ELR (cell line): ENCODE measurements at places on chromosomes 7 and 10.

- DNase-seq, result no peak
Observed at GRCh38 chr7:90212149-90212495, 582 bp downstream of the STEAP2 start.

DNA sequence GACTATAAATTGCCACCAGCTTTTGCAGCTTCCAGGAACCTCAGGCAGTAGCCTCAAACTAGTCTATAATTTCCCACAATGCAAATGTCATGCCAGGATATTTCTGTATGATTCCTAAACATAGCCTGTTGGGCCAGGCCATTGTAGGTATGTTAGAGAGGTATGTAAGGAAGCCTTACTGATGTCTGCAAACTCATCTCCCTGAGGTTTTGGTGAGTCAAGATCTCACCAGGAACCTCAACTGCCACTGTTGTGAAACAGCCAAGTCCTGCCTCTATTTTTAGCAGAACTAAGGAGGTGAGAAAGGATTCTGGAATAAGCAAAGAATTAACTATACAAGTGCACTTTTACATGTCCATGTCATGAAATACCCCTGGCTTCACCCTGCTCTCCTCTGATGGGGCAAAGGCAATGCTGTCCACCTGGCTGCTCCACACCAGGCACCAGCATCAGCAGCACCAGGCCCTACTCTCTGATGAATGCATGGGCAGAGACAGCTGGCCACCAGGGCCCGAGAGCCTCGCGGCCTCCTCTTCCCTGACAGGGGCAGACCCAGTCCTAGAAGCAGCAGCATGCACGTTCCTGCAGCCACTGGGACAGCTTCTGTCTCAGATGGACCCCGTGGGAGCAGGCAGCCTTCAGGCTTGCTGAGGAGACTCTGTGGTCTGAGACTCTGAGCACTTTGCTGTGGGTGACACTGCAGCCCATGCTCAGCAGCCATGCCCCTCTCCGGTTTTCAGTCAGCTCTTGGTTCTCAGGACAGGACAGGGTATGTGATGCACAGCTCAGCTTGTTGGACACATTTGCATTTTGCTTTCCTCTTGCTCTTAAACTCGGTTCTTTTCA is 147.3 kb downstream of the ZMYND11 start:
- DNase-seq, result peak; percentile 41

DNA sequence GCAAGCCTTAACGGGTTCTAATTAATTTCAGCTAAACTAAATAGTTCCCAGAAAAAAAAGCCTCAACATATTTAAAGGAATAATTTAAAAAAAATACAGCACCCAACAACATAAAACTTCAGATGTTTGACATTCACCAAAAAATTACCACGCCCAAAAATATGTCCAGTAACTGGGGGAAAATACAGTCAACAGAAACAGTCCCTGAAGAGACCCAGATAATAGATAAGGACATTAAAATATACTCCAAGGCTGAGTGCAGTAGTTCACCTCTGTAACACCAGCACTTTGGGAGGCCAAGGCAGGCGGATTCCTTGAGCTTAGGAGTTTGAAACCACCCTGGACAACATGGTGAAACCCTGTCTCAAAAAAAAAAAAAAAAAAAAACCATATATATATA is 78.0 kb downstream of the BTAF1 start:
- DNase-seq, result no peak

DNA sequence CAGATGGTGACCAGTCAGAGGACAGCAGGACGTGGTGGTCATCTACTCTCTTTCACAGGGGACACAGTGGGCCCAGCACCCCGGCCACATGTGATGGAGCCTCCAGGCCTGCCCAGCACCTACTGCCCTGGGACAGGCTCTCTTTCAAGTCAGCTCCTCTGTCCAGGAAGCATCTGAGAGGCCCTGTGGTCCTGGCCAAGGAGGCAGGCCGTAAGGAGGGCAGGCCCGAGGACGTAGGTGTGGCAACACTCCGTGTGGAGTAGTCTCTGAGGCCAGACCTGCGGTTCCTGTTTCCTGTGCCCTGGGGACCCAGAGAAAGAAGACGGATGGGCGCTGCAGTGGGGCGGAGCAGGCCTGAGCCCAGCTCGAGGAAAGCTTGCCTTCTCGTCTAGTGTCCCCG is 179.2 kb downstream of the EBF3 start:
- DNase-seq, result no peak

DNA sequence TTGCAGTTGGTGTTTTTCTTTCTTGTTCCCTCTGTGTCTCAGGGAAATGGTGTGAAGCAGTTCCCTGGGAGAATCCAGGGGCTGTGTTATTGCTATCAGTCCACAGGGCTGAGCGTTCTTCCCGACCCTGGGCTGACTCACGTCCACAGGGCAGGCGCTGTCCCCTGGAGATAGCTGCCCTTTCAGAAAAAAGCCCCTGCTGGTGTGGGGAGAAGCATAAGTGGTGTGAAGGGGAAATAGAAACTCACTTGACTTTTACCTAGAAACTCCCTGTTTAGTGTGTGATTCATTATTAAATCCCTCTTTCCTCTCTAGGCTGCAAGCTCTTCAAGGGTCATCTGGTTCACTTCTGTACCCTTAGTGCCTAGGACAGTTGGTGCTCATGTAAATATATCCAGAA is 63.3 kb upstream of the SMNDC1 start:
- DNase-seq, result peak; percentile 59

DNA sequence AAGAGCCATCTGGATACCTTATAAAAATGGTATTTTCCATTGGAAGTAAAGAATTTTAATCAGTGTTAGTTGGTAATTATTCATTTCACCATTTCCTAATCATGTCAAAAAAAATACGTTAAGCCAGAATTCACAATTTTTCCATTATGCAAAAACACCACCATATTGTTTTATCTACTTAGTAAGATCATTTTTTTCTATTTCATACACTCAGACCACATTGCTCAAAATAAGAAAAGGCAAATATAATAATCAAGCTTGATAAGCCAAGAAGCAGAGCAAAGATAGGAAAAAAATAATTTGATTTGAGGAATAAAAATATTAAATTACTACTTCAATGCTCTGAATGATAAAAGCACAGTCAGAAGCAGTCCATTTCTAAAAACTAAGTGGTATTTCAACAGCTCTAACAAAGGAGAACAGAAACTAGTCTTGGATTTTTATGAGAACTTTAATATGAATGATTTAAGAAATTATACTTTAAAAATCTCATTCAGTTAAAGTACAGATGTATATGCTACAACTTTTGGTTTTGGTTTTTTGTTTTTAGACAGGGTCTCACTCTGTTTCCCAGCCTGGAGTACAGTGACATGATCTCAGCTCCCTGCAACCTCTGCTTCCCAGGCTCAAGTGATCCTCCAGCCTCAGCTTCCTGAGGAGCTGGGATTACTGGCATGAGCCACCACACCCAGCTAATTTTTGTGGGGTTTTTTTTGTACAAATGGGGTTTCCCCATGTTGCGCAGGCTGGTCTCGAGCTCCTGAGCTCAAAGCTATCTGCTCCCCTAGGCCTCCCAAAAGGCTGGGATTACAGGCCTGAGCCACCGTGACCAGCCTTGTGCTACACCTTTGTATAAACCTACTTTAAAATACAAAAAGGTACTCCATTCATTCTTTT is 46.6 kb downstream of the LRRN3 start:
- peak; percentile 54 for DNase-seq

DNA sequence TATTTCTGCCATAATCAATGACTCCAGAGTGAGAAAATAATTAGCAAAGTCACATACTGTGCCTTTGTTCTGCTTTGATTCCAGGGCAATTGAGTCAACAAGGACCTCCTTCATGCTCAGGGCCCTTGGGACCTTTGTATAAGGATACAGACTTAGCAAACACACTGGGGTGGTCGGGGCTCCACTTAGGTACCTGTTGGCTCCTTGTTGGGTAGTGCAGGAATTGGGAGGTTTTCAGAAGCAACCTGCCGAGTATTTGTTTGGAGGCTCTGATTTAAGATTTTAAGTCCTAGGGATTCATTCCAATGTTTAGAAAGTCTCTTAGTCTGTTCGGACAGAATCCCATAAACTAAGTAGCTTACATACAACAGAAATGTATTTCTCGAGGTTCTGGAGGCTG is 3.0 kb downstream of the ADCK2 start:
- no peak for DNase-seq

DNA sequence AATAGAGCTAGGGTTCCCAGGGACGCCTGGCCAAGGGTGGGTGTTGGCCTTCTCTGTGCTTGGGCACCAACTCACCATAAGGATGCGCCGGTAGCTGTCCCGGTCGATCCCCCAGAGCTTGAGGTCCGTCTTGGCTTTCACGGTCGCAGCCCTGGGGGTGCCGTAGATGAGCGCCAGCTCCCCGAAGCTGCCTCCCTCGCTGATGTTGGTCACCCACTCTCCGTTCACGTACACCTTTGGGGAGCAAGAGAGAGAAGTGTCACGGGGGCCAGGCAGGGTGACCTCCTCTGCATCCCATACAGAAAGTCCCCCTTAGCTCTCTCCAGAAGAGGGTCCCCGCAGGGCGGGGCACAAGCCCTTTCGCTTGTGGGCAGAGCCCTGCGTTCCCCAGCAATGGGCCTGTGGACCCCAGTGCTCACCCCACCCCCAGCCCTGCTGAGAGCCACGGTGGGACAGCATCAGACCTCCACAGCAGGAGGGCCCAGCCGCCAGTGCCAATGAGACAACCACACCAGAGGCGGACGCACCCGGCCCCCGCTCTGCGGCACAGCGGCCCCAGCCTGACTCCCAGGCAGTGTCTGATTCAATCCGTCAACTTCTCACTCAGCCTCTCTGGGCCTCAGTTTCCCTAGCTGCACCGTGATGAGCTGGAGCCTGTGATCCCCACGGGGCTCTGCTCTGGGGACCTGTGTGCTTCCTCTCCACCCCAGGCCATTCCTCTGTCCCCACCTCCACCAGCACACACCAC is 76.6 kb upstream of the PDGFA start:
- no peak for DNase-seq

GRCh38 chr7:74012842-74013249 is 15.1 kb upstream of the ELN start:
- peak; percentile 54 for DNase-seq

GRCh38 chr7:111836592-111836991 is 274.3 kb upstream of the IMMP2L start:
- no peak for DNase-seq

DNA sequence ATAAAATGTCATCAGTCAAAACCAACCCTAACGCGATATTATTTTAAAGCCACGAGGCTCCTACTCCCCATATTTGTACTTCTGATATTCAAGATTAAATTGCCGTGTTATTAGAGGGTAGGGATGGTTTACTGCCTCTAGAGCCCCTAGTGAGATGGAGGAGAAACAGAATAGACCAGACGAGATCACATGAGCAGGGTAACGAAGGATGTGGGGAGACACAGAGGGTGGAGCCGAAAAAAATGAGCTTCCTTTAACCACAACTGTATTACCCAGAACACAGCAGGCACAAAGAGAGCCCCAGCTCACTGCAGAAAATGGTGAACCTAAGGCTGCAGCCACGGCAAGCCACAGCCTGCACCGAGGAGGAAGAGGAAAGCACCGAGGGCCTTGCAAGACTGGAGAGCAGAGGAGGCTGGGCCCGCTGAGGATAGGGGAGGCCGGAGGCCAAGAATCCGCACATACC is 14.3 kb downstream of the ZC3HAV1 start:
- DNase-seq, result no peak

DNA sequence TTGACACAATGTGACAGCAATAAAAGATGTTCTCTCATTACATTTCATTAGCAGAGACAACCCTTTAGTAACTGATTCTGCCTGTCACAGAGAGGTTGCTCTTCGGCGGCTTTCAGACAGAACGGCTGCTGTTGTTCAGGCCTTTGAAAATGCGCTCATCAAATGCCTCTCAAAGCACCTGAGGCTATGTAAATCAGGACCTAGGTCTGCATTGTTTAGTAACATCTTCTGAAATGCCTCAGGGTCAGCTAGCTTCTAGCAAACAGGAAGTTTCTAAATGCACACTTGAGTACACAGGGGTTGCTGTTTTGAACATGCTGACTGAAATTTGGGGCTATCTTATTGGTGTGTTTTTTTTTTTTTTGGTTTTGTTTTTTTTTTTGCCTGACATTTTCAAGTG is 143.3 kb upstream of the DKK1 start:
- DNase-seq, result no peak

GRCh38 chr10:26621889-26622711 is 75.4 kb upstream of the PDSS1 start:
- peak; percentile 19 for DNase-seq

DNA sequence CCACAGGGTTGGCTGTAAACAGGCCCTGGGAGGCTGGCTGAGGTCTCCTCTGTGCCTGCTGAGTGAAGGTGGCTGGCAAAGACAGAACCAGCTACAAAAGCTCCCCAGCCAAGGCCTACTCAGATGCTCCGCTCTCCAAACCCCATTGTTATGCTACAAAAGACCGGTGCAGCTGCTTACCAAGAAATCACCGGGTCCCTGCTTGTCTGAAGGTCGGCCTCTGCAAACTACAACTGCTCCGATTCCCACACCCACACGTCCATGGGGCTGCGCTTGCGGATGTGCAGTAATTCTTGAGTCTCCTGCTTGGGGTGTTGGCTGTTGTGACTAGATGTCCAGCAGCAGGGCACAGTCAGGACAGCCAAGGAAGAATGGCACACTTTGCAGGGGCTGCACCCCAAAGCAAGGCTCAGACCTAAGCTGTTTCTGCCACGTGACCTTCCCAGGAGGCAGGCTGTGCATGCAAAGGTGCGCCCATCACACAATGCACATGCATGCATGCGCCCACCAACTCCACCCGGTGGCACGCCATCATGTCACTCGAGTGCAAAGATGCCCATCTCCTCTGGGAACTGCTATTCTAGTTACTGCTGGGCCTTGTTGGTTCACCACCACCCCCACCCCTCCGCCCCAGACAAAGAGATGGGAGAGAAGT is 97.8 kb downstream of the OAT start:
- DNase-seq, result no peak

DNA sequence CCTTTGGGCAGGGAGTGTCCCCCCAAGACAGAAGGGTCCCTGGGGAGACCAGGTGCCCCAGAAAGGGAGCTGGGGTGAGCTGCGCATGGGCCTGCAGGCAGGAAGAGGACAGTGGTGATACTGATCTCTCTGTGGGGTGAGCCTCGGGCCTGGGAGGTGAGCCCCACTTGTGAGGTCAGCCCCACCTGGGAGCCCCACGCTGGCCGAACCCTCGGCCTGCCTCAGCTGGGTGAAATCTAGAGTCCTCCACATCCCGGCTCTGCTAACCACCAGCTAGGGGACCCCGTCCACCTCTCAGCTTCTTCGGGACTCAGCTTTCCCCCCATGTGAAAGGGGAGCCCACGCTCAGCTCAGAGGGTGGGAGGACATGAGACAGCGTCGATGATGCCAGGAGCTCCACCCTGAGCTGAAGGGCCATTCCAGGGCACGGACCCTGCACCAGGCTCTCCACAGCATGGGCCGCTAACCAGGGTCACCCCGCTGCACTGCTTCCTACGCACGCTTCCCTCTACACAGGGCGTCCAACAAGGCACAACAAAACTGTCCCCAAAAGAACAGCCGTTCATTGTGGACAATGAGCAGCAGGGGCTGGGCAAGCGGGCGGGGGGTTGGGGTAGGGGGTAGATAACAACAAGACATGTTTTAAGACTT is 48.7 kb downstream of the CAMK2B start:
- no peak for DNase-seq

DNA sequence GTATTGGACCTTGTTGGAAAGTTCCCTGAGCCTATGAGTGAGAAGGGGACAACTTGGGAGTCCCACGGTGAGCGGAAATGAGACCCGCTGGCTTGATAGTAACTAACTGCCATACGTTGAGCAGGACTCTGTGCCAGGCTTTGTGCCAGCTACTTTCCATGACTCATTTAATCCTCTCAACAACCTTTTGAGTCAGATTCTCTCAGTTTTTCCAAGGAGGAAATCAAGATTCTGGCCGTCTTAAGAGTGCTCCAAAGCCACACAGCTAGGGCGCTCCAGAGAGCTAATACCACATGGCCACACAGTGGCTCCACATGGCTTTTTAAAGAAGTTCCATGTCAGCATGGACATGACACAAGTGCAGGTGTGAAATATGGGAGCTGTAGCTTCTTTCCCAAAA is 55.7 kb downstream of the NOD1 start:
- DNase-seq, result peak; percentile 32
